Activated T-cell treated with anti-CD3 and anti-CD28 coated beads for 1 hour (primary cell): ENCODE measurements at places on chromosomes 16 and 17.

DNA sequence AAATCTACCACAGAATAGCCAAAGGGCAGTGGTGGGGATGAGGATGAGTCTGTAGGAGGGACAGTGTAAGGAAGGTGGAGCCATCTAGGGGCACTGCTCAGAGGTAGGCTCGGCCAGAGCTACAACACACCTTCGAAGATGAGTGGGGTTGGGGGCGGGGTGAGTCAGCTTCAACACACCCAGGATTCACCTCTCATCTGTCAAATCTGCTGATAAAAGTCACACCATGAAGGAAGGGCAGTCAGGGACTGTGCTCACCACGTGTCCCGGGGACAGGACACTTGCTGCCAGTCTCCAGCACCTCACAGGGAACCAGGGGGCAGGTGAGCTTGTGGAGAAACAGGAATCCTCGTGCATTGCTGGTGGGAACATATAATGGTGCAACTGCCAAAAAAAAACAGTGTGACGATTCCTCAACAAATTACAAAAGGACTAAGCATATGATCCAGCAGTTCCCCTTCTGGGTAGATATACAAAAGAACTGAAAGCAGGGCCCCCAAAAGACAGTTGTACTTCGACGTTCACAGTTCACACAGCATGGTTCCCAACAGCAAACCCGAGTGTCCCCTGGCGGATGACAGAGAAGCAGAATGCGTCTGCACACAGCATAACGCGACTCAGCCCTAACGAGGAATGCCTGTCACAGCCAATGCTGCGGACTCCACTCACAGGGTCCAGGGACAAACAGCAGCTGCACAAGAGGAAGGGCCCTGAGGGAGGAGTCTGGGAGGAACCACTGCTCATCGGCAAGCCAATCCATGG is 133.1 kb downstream of the ANKRD11 start:
- DNase-seq: no peak

GRCh38 chr17:60750640-60751039 is 73.0 kb downstream of the BCAS3 start:
- DNase-seq: no peak

- no peak for DNase-seq
These were observed 1.3 kb upstream of the PSMB3 start for GRCh38 chr17:38751144-38751807.

DNA sequence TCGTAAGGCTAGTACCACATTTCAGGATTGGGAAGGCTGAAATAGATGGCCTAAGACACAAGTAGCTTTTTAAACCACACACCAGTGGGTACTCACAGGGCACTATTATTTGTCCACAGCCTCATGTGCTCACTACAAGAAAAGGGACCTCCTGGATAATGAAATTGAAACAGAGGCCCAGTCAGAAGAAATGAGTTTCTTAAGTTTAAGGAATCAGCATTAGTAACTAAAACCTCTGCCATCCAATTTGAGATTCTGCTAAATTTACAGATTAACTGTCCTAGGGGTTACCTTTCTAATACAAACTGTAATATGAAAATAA is 3.0 kb downstream of the USP7 start:
- no peak for DNase-seq

DNA sequence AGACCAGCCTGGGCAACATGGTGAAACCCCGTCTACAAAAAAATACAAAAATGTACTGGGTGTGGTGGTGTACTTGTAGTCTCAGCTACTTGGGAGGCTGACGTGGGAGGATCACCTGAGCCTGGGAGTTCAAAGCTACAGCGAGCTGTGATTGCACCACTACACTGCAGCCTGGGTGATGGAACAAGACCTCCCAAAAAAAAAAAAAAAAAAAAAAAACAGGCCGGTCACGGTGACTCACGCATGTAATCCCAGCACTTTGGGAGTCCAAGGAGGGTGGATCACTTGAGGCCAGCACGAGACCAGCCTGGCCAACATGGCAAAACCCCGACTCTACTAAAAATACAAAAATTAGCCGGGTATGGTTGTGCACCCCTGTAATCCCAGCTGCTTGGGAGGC is 12.7 kb upstream of the APPBP2 start:
- no peak for DNase-seq

GRCh38 chr17:82959990-82960418 is 119.4 kb upstream of the METRNL start:
- DNase-seq: no peak
